ENCODE measurements at places on chromosomes 5 and 9.

- DNase-seq = no peak
These were observed 328.1 kb downstream of the TLE1 start for GRCh38 chr9:81361296-81361695.

- no peak for DNase-seq
These were observed 10.4 kb upstream of the SLC36A2 start for GRCh38 chr5:151357792-151358191.

GRCh38 chr5:175696139-175696854, 38.4 kb downstream of the HRH2 start:
- no peak for DNase-seq

DNA sequence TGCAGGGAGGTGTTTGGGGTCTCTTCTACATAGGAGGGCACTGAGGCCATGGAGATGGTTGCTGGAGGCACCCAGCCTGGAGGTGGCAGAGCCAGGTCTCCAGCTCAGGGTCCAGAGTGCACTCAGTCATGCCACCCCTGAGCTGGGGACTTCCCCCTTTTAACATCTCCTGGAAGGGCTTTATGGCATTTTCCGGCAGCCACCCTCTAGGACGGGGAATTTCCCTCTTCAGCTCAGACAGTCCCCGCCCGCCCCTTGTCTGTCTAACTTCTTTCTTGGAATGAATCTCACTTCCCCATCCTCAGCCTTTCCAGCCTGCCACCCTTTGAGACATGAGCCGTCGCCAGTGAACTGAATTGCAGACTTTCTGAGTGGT, 49.9 kb downstream of the COL15A1 start:
- DNase-seq = no peak

- no peak for DNase-seq
These were observed 450.5 kb upstream of the CDH10 start for GRCh38 chr5:25095261-25095660.

DNA sequence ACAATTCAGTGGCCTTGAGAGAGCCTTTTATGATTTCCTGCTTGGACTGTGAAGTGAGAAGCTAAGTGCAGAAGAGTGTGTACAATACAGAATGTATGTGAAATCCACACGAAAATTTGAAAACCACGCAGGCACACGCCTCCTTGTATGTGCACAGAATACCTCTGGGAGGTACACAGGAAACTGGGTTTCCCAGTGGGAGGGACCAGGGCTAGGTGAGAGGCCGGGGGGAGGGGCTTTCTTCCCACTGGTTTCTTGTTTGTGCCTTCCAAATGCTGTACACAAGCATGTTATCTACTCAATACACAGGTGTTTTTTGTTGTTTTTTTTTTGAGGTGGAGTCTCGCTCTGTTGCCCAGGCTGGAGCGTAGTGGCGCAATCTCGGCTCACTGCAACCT, 16.1 kb downstream of the C9orf50 start:
- no peak for DNase-seq

GRCh38 chr9:77663754-77664153, 15.6 kb upstream of the GNA14 start:
- DNase-seq = no peak

DNA sequence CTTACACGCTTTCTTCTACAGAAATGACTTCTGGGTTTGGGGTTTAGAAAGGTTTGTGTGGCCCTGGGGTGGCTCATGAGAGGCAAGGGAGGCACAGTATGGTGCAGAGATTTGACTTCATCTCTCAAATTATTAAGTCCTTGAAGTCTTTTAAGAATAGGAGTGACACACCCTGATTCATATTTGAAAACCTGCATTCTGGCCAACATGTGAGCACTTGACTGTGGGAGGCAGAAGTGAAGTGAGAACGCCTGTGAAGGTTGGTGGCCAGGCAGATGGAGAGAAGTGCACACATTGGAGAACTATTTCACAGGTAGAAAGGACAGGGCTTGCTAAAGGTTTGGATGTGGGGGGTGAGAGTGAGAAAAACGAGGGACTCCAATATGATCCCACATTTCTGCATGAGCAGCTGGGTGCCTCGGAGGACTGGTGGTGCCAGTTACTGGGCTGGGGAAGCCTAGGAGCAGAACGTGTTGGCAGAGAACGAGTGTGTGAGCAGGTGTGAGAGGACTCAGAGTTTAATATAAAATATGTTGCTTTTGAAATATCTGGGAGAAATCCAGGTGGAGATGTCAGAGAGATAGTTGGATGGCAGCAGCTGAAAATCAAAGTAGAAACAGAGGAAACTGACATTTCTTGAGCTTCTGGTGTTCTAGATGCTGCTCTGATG, 240.0 kb upstream of the ADAMTSL1 start:
- DNase-seq = peak; percentile 20

- DNase-seq = no peak
These were observed 222.8 kb upstream of the KLF4 start for GRCh38 chr9:107712390-107712789.

- DNase-seq = no peak
These were observed 5.9 kb upstream of the NFIL3 start for GRCh38 chr9:91429501-91429900.

- peak; percentile 52 for DNase-seq
These were observed 85.8 kb downstream of the LHFPL2 start for GRCh38 chr5:78562714-78563330.

DNA sequence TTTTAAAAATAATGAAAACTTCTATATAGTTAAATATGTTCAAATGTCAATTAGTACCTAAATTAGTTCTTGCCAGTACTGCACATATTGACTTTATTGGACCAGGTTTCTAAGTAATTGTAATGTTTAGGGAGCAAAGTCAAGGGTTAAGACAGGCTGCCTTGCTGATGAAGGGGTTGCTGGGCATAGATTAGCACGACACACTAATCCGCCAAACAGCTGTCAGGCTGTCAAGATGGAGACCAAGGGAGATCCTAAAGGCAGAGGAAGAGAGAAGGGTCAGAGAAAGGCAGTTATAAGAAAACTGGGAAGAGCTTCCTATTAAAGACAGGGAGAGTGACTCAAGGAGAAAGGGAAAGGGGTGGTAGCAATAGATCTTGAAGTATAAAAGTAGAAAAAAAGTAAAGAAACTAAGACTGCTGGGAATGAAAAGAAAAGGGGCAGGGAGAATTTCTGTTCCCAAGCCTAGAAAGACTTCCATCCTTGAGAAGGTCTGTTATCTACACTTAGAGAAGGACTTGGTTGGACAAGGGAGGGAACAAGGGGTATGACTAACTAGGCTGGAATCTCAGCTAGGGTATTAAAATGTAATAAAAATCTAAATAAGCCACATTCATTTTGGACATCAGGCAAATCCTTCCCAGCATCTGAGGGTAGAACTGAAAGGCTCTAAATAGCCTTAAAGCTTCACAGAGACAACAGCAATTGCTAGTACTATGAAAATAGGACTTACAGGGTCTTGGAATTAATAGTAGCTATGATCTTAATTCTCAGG, 188.7 kb downstream of the FBXL17 start:
- DNase-seq = no peak

DNA sequence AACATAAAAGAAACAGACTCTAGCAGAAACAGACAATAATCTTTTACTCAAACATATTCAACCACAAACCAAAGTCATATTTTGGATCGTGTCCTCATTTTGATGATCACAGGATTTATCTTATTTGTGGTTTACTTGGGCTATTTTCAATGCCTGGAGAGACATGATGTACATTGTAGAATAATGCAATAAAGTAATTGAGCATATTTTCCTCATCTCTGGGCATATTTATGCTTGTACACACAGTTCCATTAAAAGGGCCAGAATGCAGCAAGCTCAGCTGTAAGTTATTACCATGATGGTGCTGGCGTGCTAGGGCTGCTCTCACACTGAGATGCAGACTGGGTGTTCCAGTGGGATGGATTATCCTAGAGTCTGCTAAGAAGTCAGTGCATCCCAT, 456.7 kb downstream of the TLE4 start:
- DNase-seq = no peak

- no peak for DNase-seq
These were observed 520.1 kb downstream of the CHSY3 start for GRCh38 chr5:130424341-130424740.

DNA sequence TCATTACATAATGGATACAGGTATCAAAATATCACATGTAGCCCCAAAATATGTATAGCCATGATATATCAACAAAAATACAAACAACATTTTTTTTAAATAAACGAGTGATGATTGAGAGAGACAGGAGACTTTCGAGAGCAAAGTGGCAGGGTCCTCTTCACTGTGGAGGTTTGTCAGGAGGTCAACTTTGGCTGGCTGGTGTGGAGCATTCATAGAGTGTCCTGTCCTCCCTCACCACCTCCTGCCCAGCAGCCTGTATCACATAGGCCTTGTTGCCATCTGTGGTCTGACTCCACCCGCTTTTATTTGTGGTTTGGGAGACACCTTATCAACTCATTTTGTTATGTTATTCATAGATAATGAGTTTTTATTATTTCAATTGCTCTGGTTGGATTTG, 206.9 kb downstream of the SYK start:
- DNase-seq = no peak

DNA sequence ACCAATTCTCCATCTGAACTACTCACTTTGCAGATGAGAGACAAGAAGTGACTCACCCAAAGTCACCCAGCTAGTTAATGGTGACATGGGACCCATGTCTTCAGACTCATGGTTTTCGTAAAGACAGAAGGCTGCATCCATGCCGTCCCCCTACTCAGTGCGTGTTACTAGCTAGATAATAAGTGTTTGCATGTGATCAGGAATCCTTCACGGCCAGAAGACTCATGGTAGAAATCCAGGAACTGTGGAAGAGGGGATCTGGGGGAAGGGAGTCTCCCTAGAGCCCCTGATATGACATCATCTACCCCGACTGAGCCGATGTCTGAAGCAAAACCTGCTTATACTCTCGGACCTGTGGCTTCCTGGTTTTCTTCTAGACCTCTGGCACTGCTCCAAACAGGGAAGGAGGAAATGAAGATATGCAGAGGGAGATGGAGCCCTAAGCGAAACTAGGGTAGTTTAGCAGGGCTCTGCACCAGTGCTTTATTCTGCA, 3.3 kb downstream of the RNF183 start:
- no peak for DNase-seq

DNA sequence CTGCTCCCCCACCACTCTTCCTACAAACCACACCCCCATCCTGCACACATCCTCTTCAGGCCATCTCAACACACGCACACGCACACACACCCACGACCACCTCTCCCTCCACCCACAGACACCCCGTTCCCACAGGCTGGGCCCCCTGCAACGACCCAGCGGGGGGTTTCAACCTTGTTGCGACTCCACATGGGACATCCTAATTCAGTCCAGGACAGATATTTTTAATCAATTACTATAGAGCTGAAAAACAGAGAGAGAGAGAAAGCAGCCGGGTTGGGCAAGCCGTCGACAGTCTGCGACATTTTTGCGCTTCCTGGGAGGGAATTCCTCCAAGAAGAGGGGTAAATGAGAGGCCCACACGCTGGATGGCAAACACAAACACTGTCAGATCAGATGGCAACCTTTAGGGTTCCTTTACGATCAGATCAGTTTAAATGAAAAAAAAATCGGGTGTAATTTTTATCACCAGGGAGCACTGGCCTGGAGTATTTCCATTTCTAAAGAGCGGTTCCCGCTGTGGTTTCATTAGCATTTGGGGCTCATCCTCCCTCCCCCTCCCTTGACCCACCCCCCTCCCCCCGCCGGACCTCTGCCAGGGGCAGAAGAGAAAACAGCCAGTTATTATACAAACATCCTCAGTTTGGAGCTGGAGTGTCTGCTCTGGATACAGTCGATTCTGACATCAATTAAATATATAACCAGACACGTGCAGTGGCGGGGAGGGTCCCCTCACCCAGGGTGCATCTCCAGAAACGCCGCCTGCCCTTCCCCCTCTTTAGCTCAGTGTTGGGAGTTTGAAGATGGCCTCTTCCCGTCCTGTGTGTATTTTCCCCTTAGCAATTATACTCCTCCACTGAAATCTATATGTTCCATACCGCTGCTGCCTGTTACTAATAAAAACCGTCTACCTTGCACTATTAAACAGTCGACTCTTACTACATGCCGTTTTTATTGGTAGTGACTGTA, 2.3 kb upstream of the IRX2 start:
- DNase-seq = no peak

- DNase-seq = no peak
These were observed 37.6 kb downstream of the NACC2 start for GRCh38 chr9:136057236-136058081.

- no peak for DNase-seq
These were observed 681 bp downstream of the MAN2A1 start for GRCh38 chr5:109690242-109690974.

DNA sequence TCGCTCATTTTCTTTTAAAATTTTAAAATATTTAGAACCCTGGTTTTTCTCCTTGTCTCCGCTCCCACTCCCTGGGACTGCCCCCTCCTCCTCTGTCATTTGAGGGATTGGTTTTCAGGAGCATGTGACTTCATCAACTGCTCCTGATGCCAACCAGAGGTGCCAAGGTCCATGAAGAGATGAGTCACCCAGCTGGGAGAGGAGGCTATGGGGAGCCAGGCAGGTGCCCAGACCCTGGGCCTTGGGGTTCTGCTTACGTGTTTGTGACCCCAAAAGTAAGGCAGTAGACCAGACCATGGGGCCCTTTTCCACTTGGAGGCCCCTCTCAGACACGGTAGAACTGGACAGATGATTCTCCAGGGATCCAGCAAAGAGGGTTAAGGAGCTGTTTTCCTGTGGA, 167.0 kb downstream of the FGF18 start:
- DNase-seq = no peak

- no peak for DNase-seq
These were observed 73.1 kb downstream of the STK10 start for GRCh38 chr5:172114875-172115422.

DNA sequence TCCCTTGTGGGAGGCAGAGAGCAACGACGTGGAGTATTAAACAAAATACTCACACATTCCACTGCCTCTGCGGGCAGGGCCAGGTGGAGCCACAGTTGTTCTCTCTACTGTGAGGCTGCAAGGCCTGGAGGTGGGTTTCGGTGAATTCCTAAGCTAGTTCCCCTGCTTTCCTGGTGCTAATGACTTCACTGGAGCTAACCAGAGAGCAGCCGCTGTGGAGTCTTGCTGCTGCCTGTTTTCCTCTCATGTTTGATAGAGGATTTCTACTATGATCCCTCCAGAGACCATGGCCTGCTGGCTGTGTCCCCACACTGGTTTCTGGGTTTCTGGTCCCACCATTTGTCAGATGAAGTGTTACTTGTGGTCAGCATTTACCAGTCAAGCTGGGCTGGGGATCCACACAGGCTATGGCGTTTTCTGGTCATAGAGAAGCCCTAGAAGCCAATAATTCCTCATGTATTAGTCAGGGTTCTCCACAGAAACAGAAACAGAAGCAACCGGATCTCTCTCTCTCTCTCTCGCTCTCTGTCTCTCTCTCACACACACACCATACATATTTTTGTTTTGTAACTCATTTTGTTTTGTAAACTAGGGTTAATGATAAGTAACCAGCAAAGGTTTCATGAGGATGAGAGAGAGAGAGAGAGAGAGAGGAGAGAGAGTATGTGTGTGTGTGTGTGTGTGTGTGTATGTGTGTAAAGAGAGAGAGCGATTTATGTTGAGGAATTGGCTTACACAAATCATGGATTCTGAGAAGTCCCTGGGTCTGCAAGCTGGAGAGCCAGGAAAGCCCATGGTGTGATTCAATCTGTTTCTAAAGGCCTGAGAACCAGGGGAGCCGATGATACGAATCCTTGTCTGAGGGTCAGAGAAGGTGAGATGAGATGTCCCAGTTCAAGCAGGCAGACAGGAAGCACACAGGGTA, 403.0 kb downstream of the GADD45G start:
- no peak for DNase-seq

GRCh38 chr9:114247077-114247476, 75.8 kb upstream of the ORM1 start:
- peak; percentile 59 for DNase-seq
